A549 treated with ZK216348 at 1 μM for 4 hours (cell line): ENCODE measurements at places on chromosomes 7 and 10. TPM values are rescaled to one million over a fixed set of nuclear protein-coding genes. Genes with fewer than 3 reads are reported as not detected.

Gene PDGFA
- total RNA-seq, result 27.8 to 37.6 TPM (median 31.2 TPM) in 5 replicates

Gene ADK
- 30.3 to 42.2 TPM (median 33.4 TPM) in 5 replicates for total RNA-seq

Gene TMEM178B
- total RNA-seq, result 1.1 to 2.6 TPM (median 1.5 TPM) in 5 replicates

Gene ITGB8
- 0.68 to 1.5 TPM (median 0.89 TPM) in 5 replicates for total RNA-seq

Gene PDK4
- total RNA-seq, result 9.4 to 17.3 TPM (median 16.3 TPM) in 5 replicates

Gene PPRC1
- total RNA-seq, result 41.8 to 62.9 TPM (median 61.3 TPM) in 5 replicates

Gene PRSS37
- not detected in 5 replicates for total RNA-seq

Gene CDCA7L
- total RNA-seq, result 13.2 to 18.5 TPM (median 17.6 TPM) in 5 replicates

Gene ASIC3
- total RNA-seq, result 6.8 to 11.5 TPM (median 9.8 TPM) in 5 replicates

Gene LAMB1
- total RNA-seq, result 107 to 186 TPM (median 118 TPM) in 5 replicates

Gene ERVW-1
- total RNA-seq, result not detected in 5 replicates
